Hepatocyte (in vitro differentiated cells): ENCODE measurements at places on chromosomes 7 and 10. TPM values are rescaled to one million over a fixed set of nuclear protein-coding genes. Genes with fewer than 3 reads are reported as not detected.

- DNase-seq, result no peak
Observed at GRCh38 chr7:2105917-2106316, 126.8 kb downstream of the MAD1L1 start.

DNA sequence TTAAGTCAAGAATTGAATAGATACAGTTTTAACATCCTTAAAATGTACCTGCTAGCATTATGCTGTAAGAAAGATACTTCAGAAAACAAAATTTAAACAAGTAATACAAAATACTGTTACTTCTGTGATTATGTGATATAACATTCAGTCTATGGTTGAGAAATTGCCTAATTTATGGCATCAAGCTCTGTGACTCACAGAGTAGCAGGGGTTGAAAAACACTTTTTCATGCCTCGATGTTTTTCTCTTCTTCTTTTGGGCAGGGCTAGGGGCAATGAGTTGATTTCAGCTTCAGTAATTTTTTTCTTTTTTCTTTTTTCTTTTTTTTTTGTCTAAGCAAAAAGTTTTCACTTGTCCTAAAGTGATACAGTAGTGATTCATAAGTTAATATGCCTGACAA, 209.2 kb downstream of the MBL2 start:
- DNase-seq, result no peak

DNA sequence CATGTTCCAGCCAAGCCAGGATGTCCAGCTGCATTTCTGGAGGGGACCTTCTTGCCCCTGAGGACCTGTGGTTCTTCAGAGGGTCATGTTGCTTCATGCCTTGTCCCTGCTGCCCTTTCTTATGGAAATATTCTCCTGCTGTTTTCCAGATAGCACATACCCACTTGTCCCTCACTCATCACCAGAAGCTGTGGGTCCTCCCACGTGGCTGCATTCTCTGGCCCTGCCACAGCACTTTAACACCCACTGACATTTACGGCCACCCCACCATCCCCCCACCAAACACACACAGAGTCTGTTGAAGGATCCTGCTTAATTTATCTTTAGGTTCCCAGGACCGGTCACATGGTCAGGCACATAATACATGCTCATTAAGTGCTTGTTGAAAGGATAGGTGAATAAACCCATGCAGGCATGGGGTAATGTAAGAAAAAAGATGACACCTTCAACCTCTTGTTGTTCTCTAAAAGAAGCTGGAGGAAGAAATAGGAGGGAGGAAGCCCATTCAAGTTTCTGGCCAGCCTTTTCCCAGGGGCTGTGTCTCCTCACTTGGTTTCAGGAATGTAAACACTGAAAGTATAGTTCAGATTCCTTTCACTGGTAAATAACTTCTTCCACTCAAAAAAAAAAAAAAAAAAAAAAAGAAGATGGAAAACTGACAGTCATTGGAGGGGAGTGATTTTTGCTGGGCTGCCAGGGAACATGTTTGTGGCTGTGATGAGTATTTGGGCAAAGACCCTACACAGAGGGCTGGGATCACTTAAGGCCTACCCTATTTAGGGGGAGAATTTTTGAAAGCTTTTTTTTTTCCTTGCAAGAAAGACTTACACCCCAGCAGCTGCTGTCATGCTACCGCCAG, 19.8 kb upstream of the BMPER start:
- DNase-seq, result no peak

DNA sequence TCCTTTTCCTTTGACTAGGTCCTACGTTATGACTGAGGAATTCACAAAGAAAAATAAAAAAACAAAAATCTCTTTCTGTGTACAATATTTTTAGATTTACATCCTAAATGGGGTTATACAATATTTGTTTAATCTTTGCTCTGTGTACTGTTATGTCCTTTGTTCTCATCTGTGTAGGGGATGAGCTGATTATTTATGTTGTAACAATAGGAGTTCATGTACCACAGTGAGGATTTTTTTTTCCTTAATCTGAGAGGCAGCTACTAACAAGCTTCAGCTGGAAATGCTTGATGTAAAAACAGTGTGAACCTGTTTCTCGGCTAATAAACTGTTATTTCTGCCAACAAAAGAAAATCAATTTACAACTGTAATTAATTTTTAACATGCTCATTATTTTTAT, 58.0 kb downstream of the ORC5 start:
- DNase-seq, result no peak

DNA sequence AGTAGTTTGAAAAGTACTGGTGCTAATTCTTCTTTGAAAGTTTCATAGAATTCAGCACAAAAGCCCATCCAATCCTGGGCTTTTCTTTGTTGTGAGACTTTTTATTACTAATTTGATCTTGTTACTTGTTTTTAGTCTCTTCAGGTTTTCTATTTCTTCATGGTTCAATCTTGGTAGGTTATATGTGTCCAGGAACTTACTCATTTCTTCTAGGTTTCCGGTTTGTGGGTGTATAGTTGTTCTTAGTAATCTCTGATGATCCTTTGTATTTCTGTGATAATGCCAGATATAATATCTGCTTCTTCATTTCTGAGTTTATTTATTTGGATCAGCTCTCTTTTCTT, 147.5 kb downstream of the RTKN2 start:
- no peak for DNase-seq

DNA sequence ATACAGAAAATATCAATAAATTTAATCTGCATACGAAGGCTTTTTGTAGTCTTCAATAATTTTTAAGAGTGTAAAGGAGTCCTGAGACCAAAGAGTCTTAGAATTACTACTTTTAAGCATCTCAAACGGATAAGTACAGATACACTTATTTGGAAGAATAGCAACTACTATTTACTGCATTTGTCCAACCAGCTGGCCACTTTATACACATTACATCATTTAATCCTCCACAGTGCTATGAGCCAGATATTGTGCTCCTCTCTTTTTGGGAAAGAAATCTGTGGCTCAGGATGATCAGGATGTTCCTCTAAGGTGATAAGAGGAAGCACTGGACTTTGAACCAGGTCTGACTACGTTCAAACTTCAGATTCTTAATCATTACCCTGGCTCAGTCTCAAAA, 588.6 kb upstream of the LRRTM3 start:
- no peak for DNase-seq

DNA sequence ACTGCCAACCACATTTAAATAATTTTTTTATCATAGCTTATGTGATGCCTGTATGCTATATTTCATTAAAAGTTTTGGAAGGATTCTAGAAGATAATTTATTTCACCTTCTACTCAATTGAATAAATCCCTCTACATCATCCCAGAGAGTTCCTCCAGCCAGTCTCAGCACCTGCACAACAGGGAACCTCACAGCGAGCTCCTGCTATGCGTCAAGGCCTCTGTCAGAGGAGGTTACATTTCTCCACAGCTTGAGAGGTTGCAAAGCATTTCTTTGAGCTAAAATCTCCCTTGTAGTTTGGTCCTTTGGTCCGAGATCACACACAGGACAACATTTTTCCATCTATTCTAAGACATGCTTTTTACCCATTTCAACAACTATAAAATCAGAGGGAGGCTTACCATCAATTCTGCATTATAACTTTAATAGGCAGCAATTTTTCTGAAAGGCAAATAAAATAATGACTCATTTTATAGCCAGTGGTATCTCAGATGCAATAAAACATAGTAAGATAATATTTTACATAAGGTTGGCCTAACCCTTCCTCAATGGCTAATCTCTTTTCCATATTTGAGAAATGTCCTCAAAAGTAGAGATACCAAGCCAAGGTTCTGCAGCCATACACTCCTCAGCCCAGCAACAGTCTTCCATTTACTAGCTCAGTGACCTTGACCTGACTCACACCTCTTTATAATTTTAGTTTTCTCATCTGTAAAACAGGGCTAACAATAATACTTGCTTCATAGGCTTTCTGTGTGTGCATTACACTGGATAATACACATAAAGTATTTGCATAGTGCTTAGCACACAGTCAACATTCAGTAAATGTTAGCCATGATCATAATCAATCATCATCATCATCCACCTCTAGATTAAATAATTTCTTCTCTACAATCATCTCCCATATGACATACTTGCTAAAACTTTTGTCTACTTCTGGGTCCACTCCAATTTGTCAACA, 68.8 kb downstream of the DOCK4 start:
- DNase-seq, result no peak

GRCh38 chr7:135731-136645, 56.4 kb upstream of the FAM20C start:
- DNase-seq, result no peak

- DNase-seq, result no peak
Observed at GRCh38 chr7:601595-602340, 82.1 kb upstream of the PDGFA start.

DNA sequence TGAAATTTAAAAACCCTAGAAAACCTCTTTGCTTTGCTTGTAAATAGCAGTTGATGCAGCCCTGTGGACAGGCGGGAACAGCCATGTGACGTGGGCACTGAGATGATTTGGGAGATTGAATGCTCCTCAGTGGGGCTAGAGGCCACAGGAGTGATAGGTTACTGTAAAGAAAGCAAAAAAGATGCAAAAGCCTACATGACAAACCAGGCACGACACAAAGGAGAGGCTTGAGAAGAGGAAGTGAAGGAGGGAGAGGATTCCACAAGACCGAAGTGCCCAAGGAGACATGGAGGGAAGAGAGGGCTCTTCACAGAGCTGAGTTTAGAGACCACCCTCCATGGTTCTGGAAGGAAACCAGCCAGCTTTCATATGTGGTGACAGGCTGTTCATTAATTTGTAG, 25.7 kb downstream of the IKZF1 start:
- no peak for DNase-seq

- DNase-seq, result no peak
Observed at GRCh38 chr10:1209355-1209979, 153.3 kb downstream of the WDR37 start.

DNA sequence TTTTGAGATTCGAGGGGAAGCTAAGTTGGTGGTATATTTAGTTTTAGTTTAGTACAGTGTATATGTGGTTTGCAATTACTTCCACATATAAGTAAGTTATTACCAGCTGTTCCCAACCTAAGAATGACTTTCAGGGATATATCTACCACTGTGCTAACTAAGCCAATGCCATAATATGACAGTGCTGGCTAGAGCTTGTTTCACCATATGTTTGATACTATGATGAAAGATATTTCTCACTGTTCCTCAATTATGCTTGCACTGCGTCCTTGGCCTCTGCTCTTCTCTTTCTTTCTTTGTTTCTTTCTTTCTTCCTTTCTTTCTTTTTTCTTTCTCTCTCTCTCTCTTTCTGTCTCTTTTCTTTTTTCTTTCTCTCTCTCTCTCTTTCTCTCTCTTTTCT, 113.8 kb upstream of the SKAP2 start:
- DNase-seq, result no peak

- DNase-seq, result no peak
Observed at GRCh38 chr10:121510201-121510771, 88.0 kb downstream of the FGFR2 start.

OR2A12 gene
- polyA plus RNA-seq, result 0.11 and 0.42 TPM in 2 replicates

CALHM1 gene
- 0.11 TPM in 1 of 2 replicates, not detected in the other for polyA plus RNA-seq

SFRP4 gene
- 1.2 and 1.3 TPM in 2 replicates for polyA plus RNA-seq

PLAC9 gene
- polyA plus RNA-seq, result 83.3 and 92.9 TPM in 2 replicates

DKK1 gene
- 42.8 and 62.4 TPM in 2 replicates for polyA plus RNA-seq

AGBL3 gene
- polyA plus RNA-seq, result 2.3 and 3.4 TPM in 2 replicates

CCL26 gene
- 7.3 and 8.7 TPM in 2 replicates for polyA plus RNA-seq

FZD1 gene
- polyA plus RNA-seq, result 7.3 and 8.0 TPM in 2 replicates

IFIT3 gene
- 6.9 and 8.6 TPM in 2 replicates for polyA plus RNA-seq
